ENCODE measurements at places on chromosomes 4 and X.

DNA sequence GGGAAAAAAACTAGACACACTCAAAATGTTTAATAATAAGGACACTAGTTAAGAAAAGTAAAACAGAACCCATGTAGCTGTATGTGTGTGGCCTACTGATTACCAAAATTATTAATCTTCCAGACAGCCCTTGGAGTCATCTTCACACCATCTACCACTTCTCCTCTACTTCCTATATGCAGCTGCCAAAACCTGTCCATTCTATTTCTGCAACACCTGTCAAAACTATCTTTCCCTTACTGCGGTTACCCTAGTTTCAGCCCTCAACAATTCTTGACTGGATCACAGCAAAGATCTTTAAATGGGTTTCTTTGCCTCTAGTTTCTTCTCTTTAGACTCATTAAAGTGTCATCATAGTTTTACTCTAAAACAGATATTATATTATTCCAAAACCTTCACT lies 72.6 kb downstream of the GPR82 start:
- no peak for DNase-seq

DNA sequence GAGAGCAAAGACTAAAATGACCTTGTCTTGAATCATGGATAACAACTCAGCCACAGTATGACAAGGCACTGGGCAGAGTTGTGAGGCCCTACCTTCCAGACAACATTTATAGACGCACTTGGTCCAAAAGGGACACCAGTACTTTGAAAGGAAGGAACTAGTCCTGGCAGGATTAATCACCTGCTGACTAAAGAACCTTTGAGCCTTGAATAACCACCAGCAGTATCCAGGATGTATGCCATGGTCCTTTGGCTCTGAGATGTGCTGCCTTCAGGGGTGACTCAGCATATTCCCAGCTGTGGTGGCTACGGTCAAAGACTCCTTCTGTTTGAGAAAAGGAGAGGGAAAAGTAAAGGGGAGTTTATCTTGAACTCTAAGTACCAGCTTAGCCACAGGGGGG lies 118.1 kb upstream of the PRR32 start:
- no peak for DNase-seq

GRCh38 chr4:37981425-37981824 lies 21.2 kb downstream of the PTTG2 start:
- no peak for DNase-seq

DNA sequence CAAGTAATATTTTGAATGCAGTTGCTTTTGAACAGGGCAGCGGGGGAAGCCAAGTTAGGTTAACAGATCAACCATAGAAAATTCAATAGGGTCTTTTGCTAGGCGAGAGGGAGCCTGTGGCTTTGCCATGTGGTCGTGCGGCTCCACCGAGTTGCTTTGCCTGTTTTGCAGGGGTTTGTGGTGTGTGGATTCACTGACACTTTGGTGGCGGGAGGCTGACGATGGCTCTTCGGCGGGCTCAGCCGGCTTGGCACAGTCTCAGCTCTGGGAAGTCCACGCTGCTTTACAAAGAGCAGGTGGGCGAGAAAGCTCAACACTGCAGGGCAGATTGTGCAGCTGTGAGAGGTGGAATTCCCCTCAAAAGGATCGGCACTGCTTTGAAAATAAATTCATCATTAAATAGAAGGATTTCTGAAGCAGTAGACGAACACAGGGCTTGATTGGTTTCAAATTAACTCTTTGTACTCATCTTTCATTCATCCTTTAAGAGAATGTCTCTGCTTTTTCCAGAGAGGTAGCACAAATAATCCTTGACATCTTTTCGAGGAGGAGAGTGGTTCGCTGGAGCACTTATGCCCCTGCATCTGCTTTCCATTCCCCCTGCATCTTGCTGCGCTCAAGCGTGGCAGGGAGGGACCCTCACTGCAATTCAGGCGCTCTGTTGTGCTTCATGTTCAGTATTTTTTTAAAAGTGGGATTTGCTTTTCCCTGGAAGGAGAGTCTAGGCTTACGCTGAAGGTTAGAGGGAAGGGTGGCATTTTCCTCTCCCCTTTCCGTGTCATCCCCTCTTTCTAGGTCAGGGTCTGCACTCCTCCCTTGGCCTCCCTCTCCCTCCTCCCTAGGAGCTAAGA lies 201.8 kb upstream of the LEF1 start:
- DNase-seq: no peak

DNA sequence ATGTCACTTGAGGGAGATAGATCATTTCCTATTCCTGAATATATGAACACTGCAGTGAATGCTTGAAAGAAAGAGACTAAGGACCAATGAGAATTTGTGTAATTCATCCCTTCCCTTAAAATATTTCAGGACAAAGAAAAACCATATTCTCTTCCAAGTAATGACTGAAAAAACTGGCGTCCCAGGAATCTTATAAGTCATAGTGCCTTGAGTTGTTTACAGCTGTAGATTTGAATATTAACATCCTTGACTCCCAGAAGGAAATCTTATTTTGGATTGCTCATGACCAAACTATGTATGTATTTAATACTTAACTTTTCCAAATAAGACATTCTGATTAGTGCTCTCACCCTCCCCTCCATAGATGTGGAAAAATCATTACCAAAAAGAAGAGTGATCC lies 55.5 kb downstream of the CLDN22 start:
- no peak for DNase-seq

- DNase-seq: no peak
Observed at GRCh38 chr4:189278597-189279165, 662.0 kb upstream of the FRG1 start.

GRCh38 chr4:47235721-47236120 lies 204.4 kb downstream of the GABRB1 start:
- DNase-seq: no peak

GRCh38 chr4:79584352-79584751 lies 176.3 kb upstream of the GK2 start:
- DNase-seq: no peak

GRCh38 chr4:143412420-143412758 lies 75.7 kb downstream of the GAB1 start:
- DNase-seq: no peak

DNA sequence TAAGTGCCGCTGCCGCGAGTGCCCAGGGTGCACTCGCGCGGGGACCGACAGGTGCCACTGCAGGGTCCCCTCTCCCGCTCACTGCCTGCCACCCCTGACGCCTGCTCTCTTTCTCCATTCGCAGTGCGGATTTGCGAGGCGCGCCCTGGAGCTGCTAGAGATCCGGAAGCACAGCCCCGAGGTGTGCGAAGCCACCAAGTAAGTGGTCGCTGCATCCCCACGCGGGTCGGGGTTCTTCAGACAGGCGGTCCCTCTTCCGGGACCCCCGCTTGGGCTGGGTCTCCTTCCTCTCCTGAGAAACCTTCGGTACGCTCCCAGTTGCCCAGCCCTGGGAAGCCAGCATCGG lies 547 bp downstream of the GUCY1A1 start:
- no peak for DNase-seq

GRCh38 chr4:179472164-179472563 lies 2029.9 kb upstream of the AGA start:
- DNase-seq: no peak

DNA sequence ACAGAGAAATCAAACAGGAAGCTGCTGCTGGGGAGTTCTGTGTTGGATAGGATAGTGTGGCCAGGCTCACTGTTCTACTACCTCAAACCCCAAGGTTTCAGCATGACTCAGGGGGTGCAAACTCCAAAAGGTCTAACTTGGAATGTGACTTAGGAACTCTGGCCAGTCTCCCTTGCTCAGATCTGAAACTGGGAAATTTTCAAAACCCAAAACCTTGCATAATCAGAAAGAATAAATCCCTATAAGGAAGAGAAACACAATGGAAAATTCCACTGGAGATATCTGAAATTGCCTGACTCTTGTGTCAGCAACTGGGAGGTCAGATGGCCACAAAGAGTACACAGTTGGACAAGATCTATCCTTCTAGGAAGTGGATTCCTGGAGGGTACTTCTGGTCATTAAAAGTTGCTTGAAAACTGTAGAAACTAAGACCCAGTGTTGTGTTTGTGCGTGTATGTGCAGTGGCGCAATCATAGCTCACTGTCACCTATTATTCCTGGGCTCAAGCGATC lies 58.0 kb downstream of the PPEF2 start:
- no peak for DNase-seq

Data from activated CD8-positive, alpha-beta memory T cell treated with anti-CD3 and anti-CD28 coated beads for 1 hour (primary cell).